ENCODE measurements at places on chromosomes 3 and 15.

- no peak for DNase-seq
Observed at GRCh38 chr3:123871946-123872345, 12.2 kb downstream of the MYLK start.

- DNase-seq = no peak
Observed at GRCh38 chr15:42286445-42287029, 13.3 kb upstream of the TMEM87A start.

GRCh38 chr3:105868431-105868741 lies 426 bp downstream of the CBLB start:
- peak; percentile 74 for DNase-seq

DNA sequence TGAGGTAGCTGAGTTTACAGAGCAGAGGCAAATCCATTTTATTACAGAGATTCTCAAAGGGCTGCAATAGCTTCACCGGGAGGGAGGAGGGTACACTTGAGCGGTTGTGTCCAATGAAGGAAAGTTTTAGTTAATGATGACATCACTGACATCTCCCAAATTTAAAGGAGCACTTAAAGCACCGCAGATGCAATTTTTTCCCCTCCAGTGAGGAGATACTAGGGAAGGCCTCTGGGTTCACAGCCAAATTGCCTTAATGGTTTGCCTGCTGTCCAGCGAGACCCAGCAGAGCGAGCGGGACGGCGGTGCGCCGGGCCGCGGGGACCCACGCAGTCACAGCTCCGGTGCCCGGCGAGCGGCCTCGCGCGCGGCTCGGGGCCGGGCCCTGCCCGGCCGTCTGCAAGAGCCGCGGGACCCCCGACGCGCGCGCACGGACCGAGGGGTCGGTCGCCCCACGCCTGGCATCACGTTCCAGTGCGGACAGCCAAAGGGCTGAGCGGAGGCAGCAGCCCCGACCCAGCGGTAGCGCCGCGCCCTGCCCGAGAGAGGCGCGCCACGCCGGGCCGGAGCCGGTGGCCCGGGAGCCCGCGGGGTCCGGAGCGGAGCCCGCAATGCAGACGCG lies 160.5 kb upstream of the CHRNA7 start:
- DNase-seq = peak; percentile 53

- no peak for DNase-seq
Observed at GRCh38 chr3:101926594-101927105, 77.3 kb downstream of the NFKBIZ start.

GRCh38 chr15:45187894-45188830 lies at the start of gene SHF:
Gene SHF, minus strand, starts transcription at chr15:45187966. Its CDS starts 15 bp downstream, at chr15:45187951.
- peak; percentile 96 for DNase-seq

GRCh38 chr15:30896211-30896606 lies 7.5 kb upstream of the FAN1 start:
- DNase-seq = no peak

GRCh38 chr15:91965501-91966193 lies 112.1 kb downstream of the SLCO3A1 start:
- DNase-seq = no peak

- DNase-seq = no peak
Observed at GRCh38 chr3:136817448-136817847, 1.5 kb upstream of the SLC35G2 start.
